Right renal pelvis (tissue), 4 donors: ENCODE measurements at places on chromosomes 4 and X.
A peak's percentile ranks its signal among the peaks of the same experiment; 100 is the strongest.

DNA sequence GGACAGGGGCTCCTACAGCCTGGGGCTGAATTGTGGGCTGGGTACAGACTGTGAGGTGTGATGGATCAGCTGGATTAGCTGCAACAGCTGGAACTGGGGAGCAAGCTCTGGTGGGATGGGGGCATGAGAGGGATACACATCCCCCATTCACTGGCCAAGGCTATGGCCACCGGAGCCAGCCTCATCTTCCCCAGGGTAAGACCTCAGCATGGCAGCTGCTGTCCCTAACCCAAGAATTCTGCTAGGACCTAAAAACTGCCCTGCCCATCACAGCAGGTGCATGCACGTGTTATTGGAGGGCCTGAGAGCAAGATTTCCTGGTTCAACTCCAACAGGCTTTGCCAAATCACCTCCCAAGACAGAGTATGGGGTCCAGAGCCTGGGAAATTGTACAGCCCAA is 258.6 kb upstream of the AGTR2 start:
- DNase-seq: no peak

DNA sequence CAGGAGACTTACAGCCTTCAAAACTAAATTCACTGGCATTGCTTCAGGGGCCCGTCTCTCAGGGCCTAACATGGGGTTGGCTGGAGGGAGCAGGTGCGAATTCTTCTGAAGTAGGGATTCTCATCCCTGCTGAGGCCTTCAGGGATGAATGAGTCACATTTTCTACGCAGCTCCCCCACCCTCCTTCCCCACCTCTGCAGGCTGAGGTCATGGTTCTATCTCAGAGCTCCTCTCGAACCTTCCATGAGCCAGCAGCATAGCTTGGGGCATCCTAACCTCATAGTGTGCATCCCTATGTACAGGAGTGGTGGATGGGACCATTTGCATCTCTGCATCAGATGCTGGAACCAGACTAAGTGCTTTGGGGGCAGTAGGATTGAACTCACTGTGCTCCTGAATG is 309.2 kb downstream of the EVC2 start:
- DNase-seq: no peak

- DNase-seq: no peak
These were observed 98.5 kb upstream of the PSAPL1 start for GRCh38 chr4:7533267-7533666.

DNA sequence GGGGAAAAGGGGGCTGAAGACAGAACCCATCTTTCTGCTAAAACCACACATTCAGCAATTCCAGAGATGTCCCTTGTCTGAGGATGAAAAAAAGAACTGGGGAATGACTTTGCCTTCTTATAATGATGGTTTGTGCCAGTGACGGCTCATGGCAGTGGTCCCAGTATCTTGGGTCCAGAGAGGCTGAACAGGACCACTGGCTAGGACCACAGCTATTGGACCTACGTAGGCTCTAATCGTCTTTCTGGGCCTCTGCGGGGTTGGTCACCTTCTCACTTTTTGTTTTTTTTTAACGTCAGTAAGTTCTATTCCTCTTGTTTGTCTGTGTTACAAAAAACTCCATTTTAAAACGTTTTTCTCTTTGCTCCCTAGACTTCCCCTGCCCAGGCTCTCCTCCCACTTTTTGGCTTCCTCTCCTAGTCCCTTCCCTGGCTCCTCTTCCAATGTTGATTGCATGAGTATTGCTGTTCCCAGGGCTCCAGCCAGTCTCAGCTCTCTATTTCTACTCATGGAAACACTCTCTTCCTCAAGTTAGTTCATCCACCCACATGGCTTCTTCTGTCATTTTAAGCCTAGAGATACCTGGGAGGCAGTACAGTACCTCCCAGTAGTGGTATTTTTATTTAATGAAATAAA is 52.6 kb upstream of the STX18 start:
- no peak for DNase-seq

DNA sequence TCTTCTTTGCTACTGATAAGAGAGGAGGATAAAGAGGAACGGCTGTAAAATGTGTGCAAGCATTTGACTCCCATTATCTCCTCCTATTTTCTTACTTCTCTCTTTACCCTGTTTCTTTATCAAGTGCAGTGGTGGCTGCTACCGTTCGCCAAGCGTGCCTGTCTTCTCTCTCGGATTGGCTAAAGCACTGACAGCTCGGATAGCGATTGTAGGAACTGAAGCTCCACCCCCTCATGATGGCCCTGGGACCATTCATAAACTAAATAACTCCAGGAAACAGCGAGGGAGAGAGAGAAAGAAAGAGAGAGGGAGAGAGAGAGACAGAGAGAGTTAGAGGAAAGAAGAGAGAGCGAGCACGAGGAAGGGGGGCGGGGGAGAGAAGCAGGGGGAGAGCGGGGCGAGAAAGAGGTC is 305 bp upstream of the MAB21L2 start:
- peak; percentile 38 for DNase-seq

DNA sequence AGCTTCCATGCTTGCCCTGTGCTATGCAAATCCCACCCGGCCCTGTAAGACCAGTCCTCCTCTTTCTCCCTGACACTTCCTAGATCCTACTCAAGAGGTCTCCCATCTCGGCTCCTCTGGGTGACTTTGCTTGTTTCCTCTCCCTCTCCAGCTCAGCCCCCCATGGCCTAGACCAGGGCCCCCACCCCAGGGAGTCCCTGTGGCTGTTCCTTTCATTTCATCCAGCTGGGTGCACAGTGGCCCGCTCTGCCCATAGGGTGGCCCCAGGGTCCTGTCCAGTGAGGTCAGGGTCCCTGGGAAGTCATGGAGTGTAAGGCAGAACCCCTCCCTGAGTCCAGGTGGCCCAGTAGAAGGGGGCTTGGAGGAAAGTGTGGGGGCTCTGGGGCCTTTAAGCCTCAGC is 52.3 kb upstream of the NKX1-1 start:
- DNase-seq: no peak

- no peak for DNase-seq
These were observed 39.6 kb upstream of the NKX1-1 start for GRCh38 chr4:1445716-1446445.

- DNase-seq: no peak
These were observed 50.8 kb downstream of the ANXA3 start for GRCh38 chr4:78602334-78602733.
